Activated naive CD8-positive, alpha-beta T cell treated with anti-CD3 and anti-CD28 coated beads, Interleukin-2, amount 50 U/mL, for 16 hours (primary cell): ENCODE measurements at places on chromosomes 5 and 9.

- no peak for DNase-seq
Observed at GRCh38 chr5:71974165-71974564, 133.1 kb upstream of the MAP1B start.

- DNase-seq = no peak
Observed at GRCh38 chr9:136799079-136799853, 3.1 kb downstream of the CCDC183 start.

- DNase-seq = no peak
Observed at GRCh38 chr9:79395755-79396154, 176.0 kb upstream of the TLE4 start.

GRCh38 chr5:177368869-177369644, 11.3 kb downstream of the RGS14 start:
- no peak for DNase-seq

DNA sequence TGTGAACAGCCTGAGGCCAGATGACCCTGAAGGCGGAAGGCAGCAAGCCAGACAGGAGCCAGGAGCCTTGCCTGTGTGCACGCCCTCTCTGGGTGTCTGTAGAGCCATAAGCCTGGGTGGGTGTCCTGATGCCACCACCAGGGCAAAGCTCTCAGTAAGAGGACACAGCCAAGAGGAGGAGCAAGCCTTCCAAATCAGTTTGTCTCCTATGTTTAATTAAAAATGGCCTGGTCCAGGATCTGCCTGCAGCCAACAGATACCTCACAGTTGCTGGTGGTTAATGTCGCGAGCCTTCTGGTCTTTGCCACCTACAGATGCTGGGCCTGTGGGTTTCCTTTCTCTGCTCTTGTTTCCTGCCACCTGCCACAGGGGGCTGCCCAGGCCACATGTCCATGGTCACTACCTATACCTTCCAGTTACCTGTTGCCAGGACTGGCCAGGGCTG, 56.9 kb downstream of the SYK start:
- DNase-seq = no peak

DNA sequence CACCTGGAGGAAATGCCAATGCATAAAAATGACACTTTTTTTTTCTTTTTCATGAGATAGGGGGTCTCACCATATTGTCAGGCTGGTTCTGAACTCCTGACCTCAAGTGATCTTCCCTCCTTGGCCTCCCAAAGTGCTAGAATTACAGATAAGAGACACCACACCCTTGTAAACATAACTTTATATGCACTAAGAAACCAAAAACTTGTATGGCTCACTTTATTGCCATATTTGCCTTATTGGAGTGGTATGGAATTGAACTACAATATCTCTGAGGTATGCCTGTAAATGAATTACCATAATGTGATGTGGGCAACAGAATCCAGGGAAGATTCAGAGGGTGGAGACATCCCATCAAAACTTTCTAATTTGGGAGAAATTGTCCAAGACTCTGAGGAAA, 113.9 kb downstream of the UGCG start:
- DNase-seq = no peak

GRCh38 chr5:42396111-42396510, 27.1 kb upstream of the GHR start:
- DNase-seq = no peak

- DNase-seq = no peak
Observed at GRCh38 chr9:69987457-69987856, 56.2 kb upstream of the MAMDC2 start.

DNA sequence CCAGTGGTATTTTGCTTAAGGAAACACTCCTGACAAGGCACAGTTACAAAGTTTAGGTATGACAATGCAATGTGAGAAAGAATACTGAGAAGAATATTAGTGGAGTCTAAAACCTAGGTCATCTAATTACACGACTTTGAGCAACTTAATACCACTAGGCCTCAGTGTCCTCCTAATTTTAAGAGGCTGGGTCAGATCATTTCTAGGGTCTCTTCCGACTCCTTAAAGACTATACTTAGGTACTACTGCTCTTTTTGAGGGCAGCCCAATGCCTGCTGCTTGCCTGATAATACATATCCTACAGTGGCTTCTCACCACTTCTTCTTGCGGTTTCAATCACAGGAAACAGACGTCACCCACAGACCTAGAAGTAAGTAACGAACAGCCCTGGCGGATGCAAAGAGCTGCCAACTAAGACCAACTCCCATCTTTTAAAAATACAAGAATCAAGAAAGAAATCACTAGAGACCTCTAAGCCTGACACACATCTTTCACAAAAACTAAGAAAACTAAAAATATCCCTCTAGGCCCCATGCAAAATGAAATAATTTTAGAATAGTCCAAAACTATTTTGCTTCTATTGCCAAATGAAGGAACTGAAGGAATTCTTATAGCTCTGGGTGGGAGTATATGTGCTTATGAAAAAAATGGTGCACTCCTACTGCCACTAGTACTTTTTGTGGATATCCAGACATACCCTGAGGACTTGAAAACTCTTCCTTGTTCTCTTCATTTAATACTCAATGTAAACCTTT, 13.1 kb downstream of the DIAPH1 start:
- peak; percentile 24 for DNase-seq

- no peak for DNase-seq
Observed at GRCh38 chr5:141674747-141675146, 7.3 kb downstream of the ARAP3 start.

- DNase-seq = no peak
Observed at GRCh38 chr5:79512049-79512448, 1.9 kb downstream of the HOMER1 start.
